AG10803 (cell line): ENCODE measurements at places on chromosomes 13 and 19.

DNA sequence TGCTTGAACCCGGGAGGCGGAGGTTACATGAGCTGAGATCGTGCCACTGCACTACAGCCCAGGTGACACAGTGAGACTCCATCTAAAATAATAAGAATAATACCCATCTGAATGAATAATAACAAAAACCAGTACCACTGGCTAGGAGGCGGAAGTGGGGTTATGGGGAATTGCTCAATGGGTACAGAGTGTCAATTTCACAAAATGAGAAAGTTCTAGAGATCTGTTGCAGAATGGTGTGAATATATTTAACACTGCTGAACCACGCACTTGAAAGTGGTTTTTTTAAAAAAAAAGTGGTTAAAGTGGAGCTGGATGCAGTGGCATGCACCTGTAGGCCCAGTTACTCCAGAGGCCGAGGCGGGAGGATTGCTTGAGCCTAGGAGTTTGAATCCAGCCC, 18.5 kb downstream of the KLF2 start:
- no peak for DNase-seq

- no peak for DNase-seq
Measured at GRCh38 chr13:98772794-98773452, 20.5 kb upstream of the SLC15A1 start.

GRCh38 chr13:59176775-59177174, 987.0 kb downstream of the DIAPH3 start:
- DNase-seq = no peak

- peak; percentile 5 for DNase-seq
Measured at GRCh38 chr13:33919120-33919519, 101.2 kb downstream of the RFC3 start.

GRCh38 chr19:45151821-45152503, 8.8 kb downstream of the NKPD1 start:
- no peak for DNase-seq

GRCh38 chr19:4112367-4112766, 11.6 kb downstream of the MAP2K2 start:
- DNase-seq = no peak

DNA sequence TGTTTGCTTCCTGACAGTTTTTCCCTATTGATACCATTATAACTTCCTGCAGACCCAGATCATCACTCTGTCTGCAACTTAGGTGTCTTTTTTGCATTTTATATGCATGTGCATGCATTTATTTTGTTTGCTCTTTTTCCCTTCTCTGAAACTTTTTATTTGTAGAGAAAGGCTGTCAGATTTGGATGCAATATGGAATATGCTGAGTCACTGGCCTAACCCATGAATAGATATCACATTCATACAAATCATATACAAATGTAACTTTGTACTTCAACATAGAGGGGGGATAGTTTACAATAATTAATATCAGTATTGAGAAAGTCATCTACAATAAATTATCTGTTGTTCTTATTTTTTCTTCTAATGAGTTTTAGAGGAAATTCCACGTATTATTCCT, 1465.0 kb downstream of the EFNB2 start:
- no peak for DNase-seq

GRCh38 chr19:5925830-5926427, 11.9 kb downstream of the CAPS start:
- no peak for DNase-seq

DNA sequence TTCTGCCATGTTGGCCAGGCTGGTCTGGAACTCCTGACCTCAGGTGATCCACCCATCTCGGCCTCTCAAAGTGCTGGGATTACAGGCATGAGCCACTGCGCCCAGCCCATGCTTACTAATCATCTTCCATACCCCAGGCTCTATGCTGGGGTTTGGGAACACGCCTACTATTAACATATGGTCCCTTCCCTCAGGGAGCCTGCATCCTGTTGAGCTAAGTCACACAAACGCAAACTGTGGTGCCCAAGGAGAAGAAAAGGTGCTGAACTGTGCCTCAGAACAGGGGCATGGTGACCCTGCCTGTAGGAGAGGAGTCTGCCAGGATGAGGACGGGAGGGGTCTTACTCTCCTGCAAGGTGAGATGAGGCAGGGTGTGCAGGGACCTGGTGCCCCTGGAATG, 5.6 kb downstream of the MICOS13 start:
- no peak for DNase-seq

GRCh38 chr19:35514282-35514809, 897 bp upstream of the DMKN start:
- peak; percentile 36 for DNase-seq
